ENCODE measurements at places on chromosomes 4 and X.

GRCh38 chr4:99104153-99104552 is 15.6 kb upstream of the ADH5 start:
- DNase-seq, result no peak

DNA sequence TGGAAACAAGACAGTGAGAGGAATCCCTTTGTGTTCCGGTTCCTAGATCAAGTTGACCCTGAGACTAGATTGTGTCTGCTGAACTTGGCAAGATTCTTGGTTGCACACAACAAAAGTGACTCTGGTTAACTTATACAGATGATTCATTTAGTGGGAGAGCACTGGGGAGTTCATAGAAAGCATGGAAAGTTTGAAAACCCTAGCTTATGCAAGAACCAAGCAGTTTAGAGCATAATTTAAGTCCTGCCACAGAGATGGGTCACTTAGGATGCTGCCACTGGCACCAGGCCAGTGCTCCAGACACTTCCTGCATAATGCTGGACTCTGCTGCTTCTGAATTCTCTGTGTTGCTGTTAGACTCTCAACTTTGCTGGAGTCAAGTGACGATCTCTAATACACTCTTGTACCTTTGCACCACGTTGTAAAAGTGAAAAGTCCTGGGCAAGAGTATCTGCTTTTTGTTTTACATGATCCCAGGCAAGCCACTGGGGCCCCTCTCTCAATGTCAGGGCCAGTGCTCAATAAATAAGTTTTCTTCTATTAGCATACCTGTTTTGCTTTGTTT is 12.7 kb upstream of the DCUN1D4 start:
- DNase-seq, result no peak

GRCh38 chr4:66489783-66490452 is 819.6 kb upstream of the EPHA5 start:
- no peak for DNase-seq

DNA sequence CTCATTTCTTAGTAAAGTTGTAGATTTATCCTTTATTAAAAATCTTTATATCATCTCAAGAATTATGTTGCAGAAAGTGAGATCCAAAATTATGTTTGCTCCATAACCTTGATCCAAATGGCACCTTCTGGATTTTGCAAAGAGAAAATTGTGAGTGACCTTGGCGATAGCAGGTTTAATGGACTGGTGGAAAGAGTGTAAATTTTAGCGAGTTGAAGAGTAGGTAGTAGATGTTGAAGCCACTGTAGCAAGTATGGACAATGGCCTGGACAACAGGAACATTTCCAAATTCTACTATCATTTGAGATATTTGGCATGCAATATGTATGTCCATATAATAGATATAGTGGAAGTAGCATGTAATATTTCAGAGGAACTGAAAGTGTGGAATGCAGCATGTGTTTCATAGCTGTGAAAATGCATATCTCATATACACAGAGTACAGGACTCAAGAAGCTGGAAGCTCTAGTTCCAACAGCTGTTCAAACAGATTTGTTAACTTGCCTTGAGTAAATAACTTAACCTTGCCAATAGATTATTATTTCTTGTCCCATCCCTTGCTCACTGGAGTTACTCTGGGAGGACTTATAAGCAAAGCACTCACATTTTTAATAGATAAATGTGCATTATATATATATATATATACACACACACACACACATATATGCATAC is 152.5 kb upstream of the TLL1 start:
- no peak for DNase-seq

DNA sequence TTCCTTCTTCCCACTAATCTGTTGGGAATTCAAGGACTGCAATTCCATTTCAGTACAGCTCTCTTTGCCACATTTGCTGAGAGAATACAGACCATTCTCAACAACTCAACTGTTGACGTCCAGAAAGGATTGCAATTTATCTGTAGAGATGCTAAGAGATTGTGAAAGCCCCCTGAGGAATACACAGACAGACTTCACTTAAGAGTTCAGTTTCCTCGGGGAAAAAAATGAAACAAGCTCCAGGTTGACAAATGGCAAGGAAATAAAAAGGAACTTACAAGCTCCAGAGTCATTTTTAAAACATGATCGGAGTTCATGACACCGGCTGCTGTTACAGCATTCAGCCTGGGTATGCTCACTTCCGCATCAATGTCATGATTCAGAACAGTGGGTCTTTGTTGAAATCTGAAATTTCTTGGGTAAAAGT is 13.8 kb downstream of the TLR10 start:
- DNase-seq, result no peak

- no peak for DNase-seq
Observed at GRCh38 chr4:140739971-140740370, 16.2 kb downstream of the TBC1D9 start.
